ENCODE measurements at places on chromosomes 1 and 21. TPM values are rescaled to one million over a fixed set of nuclear protein-coding genes. Genes with fewer than 3 reads are reported as not detected.

The SPATA17 gene
- not detected for total RNA-seq

The APOBEC4 gene
- total RNA-seq, result not detected

The GLIS1 gene
- not detected for total RNA-seq

The PRCC gene
- total RNA-seq, result 87.5 TPM

The TMEM269 gene
- 0.13 TPM for total RNA-seq

The C1orf94 gene
- total RNA-seq, result not detected

Measured in GM12878 (cell line).